ENCODE measurements at places on chromosomes 7 and 10. TPM values are rescaled to one million over a fixed set of nuclear protein-coding genes. Genes with fewer than 3 reads are reported as not detected.

DNA sequence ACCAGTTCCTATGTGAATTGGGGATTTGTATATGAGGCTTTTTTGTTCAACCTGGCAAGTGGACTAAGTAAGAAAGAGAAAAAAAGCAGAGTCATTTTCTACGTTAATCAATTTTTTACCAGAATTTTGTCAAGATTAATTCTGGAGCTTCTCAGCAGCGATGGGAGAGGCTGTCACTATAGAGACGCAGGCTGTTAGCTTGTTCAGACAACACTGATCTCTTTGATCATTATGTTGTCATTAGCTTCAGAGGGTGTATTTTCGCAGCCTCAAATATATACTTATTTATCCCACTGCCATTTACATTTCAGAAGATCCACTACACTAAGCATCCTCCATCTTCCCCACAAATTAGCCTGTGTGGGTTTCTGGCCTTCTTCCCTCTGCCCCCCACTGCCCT, 196.7 kb upstream of the PFKP start:
- no peak for DNase-seq

- no peak for DNase-seq
These were observed 187.4 kb downstream of the PARD3 start for GRCh38 chr10:34627741-34628140.

- DNase-seq = no peak
These were observed 27.2 kb downstream of the PODXL start for GRCh38 chr7:131529179-131529578.

DNA sequence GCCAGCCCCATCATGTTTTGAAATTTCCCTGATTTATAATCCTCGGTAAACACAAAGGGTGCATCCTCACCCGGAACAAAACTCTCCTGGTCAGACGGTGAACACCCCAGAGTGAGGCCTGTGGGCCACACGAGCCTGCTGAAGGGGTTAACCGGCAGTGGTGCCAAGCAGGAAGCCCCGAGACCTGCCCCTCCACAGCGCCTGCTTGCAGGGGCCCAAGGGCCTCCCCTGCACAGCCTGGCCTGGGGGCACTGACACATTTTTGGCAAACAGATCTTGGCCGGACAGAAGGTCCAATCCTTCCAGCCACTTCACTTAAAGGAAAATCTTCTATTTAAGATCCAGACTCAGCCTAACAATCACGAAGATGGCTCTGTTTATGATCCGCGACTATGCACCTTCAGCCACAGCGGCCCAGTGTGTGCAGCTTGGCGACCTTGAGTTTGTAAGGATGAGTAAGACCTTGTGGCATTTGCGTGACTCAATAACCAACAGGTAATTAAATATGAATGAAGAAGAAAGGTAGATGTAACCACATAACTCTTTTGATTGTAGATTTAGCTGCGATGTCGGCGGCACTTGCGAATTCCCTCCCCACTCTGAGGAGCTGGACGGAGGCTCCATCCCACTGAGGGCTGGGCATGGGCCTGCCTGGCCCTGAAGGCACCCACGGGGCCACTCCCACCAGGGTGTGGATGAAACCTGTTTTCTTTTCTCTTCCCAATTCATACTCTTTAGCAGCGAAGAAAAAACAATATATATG, 328.2 kb downstream of the DNAJB6 start:
- DNase-seq = peak; percentile 6

- no peak for DNase-seq
These were observed 666 bp downstream of the SMKR1 start for GRCh38 chr7:129502708-129503685.

GRCh38 chr10:122468926-122469781, 7.8 kb downstream of the HTRA1 start:
- DNase-seq = peak; percentile 91

GRCh38 chr10:126225672-126226008, 162.6 kb downstream of the ADAM12 start:
- no peak for DNase-seq

DNA sequence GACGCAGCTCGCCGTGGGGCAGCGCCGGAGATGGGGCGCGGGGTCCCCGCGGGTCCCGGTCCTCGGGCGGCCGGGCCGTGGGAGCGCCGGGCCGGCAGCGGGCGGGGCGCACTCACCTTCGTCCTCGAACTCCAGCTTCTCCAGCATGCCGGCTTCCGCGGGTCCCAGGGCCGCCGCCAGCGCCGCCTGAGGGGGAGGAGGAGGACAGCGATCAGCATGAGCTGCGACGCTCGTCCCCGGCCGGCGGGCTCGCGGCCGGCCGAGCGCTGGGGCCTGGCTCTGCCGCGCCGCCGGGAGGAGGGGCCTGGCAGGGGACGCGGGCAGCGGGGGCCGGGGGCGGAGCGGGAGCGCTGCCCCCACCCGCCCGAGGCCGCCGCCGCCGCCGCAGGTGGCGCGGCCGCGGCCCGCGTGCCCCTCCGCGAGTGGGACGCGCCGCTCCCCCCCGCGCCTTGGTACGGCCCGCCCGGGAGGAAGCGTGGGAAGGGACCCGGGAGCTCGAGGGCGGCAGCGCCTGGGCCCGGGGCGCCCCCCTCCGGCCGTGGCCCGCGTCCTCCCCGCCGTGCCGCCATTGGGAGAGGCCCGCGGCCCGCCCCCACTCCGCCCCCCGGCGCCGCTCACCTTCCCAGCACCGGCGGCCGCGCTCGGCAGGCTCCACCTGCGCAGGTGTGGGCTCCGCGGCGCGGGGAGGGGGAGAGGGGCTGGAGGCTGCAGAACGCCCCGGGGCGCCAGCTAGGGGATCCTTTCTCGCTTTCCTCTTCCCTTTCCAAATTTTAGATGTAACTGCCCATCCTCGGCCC, 112.5 kb upstream of the RHEB start:
- peak; percentile 85 for DNase-seq

DNA sequence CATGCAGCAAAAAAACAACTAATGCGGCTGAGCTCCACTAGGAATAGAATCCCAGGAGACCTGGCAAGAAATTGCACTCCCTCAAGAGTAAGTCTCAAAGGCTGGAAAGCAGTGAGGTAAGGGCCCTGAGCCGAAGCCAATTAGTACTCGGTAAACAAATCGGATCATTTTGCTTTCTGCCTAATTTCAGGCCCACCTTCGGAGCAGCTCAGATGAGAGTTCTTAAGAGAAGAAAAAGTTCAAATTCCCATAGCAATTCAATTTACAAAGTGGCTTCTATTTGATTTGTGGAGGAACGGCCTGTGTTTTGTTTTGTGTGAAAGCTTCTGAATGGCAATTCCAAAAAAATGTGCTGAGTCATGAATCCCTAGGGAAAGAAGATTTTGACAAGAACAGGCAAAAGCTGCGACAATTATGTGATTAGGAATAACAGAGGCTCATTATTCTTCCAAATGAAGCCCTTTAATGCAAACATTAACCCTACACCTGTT, 60.9 kb downstream of the SLC16A9 start:
- no peak for DNase-seq

C7orf33 gene
- not detected for total RNA-seq

ADCY1 gene
- total RNA-seq = 3.1 TPM

TMEM26 gene
- total RNA-seq = not detected
